ENCODE measurements at places on chromosomes 2 and 18.

- no peak overlapping the region for H3K27ac ChIP-seq
- no peak overlapping the region for H3K4me3 ChIP-seq
- no peaks in the 10 kb centered on the region for H3K27me3 ChIP-seq
Measured at GRCh38 chr18:13640266-13640860, 86.0 kb downstream of the FAM210A start.

DNA sequence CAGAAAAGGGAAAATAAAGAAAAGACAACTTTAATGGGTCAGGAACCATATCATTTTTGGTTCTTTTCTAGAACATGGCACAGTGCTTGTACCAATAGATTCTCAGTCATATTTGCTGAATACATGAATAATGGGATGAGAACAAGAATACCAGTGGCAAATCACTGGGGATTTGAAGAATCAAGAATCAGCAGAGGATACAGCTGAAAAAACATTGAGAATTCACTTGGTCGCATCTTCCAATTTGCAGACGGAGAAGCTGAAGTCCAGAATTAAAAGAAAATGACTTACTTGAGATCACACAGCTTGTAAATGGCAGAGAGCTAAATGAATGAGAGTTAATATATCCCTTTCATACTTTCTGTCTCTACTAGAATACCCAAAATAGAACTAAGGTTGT is 362.2 kb downstream of the RAD51AP2 start:
- no peaks in the 10 kb centered on the region for H3K27me3 ChIP-seq
- H3K36me3 ChIP-seq = no peaks in the 10 kb centered on the region
- DNase-seq = no peak
- H3K4me3 ChIP-seq = no peak overlapping the region

- H3K4me3 ChIP-seq = no peak overlapping the region
- no peaks in the 10 kb centered on the region for H3K27me3 ChIP-seq
Measured at GRCh38 chr2:164054651-164055050, 318.8 kb upstream of the FIGN start.

DNA sequence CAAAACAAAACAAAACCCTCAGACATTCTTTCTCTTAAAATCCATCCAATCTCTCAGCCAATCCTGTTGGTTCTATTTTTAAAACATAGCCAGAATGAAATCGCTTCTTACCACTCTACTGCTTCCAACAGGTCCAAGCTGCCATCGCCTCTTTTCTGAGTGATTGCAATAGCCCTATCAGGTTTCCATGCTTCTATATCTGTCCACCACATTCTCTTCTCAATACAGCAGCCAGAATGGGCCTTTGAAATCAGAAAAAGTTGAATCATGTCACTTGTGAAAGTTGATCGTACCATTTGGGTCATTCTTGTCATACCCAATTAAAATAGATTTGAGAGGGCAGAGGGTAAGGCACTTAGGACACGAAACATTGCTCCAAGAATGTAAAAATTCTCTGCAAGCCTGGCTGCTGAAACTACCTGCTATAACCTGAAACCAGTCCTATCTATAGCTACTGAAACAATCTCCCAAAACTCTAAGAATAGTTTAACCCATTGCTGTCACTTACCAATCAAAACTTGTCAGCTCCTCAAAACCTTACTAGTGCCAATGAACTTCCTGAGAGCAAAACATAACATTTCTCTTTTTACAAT is 3.3 kb upstream of the MTLN start:
- H3K36me3 ChIP-seq = no peaks in the 10 kb centered on the region
- H3K4me1 ChIP-seq = peaks cover 13% of the 10 kb centered on the region
- peaks cover 9% of the 10 kb centered on the region for H3K27me3 ChIP-seq

DNA sequence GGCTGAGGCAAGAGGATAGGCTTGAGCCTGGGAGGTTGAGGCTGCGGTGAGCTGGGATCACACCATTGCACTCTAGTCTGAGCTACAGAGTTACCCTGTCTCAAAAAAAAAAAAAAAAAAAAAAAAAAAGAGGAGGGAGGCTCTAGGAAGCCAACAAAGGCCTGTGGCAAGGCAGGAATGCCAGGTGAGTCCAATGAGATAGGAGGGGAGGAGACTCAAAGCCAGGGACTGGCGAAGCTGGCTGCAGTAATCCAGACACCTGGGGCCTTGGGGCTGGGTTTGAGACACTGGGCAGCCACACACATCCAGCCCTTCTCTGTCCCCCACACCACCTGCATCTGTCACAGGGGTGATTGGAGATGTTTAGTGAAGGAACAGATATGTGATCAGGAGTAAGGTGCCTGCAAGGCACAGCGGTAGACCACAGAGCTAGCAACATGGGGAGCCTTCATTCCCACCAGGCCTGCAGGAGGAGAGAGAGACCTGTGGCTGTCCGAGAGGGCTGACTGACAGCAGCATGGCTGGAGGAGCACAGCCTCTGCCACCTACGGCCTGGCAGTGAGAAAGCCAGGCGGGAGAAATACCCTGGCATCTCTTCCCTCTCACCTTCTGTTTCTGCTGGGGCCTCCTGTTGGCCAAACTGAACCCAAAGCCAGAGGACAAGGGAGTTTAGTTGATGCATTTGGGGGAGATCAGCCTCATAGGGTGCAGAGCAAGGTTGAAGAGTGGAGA is 9.5 kb downstream of the CHPF start:
- H3K4me3 ChIP-seq = no peak overlapping the region
- no peaks in the 10 kb centered on the region for H3K36me3 ChIP-seq
- no peaks in the 10 kb centered on the region for H3K4me1 ChIP-seq
- H3K27ac ChIP-seq = no peak overlapping the region

- H3K4me3 ChIP-seq = no peak overlapping the region
- peak; percentile 69 for DNase-seq
- peaks cover 3% of the 10 kb centered on the region for H3K27me3 ChIP-seq
- no peaks in the 10 kb centered on the region for H3K36me3 ChIP-seq
Measured at GRCh38 chr2:1222056-1222455, 191.2 kb upstream of the TPO start.

- DNase-seq = no peak
- no peaks in the 10 kb centered on the region for H3K4me1 ChIP-seq
- no peaks in the 10 kb centered on the region for H3K27me3 ChIP-seq
- no peak overlapping the region for H3K4me3 ChIP-seq
- H3K27ac ChIP-seq = no peak overlapping the region
- H3K36me3 ChIP-seq = no peaks in the 10 kb centered on the region
Measured at GRCh38 chr2:189951791-189952535, 110.6 kb downstream of the MSTN start.

GRCh38 chr2:223026357-223027110 is 25.5 kb upstream of the KCNE4 start:
- no peaks in the 10 kb centered on the region for H3K36me3 ChIP-seq
- no peak for DNase-seq
- H3K4me1 ChIP-seq = no peaks in the 10 kb centered on the region

DNA sequence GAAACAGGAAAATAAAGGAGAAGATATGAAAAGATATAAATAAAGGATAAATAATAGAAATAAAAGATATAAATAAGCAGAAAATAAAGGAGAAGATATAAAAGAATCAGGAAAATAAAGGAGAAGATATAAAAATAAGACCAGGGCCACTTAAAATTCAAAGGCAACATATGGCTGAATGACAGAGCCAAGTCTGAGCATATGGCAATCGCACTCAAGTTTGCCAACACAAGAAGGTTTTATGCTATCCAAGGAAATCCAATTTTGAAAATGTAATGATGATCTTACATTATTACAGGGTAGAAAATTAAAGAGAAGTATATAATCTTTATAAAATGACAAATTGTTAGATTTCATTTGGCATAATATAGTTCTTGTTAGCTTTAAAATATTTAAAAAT is 33.6 kb downstream of the USP40 start:
- H3K27ac ChIP-seq = no peak overlapping the region
- H3K4me1 ChIP-seq = no peaks in the 10 kb centered on the region
- DNase-seq = no peak
- no peaks in the 10 kb centered on the region for H3K27me3 ChIP-seq
- no peak overlapping the region for H3K4me3 ChIP-seq

- no peaks in the 10 kb centered on the region for H3K4me1 ChIP-seq
- H3K27ac ChIP-seq = no peak overlapping the region
- H3K4me3 ChIP-seq = no peak overlapping the region
- no peak for DNase-seq
- no peaks in the 10 kb centered on the region for H3K27me3 ChIP-seq
- no peaks in the 10 kb centered on the region for H3K36me3 ChIP-seq
Measured at GRCh38 chr2:47655563-47655880, 127.4 kb upstream of the MSH6 start.

GRCh38 chr2:211380041-211380440 is 823.6 kb downstream of the CPS1 start:
- H3K4me3 ChIP-seq = no peak overlapping the region
- no peaks in the 10 kb centered on the region for H3K27me3 ChIP-seq
- no peak overlapping the region for H3K27ac ChIP-seq
- no peaks in the 10 kb centered on the region for H3K36me3 ChIP-seq

DNA sequence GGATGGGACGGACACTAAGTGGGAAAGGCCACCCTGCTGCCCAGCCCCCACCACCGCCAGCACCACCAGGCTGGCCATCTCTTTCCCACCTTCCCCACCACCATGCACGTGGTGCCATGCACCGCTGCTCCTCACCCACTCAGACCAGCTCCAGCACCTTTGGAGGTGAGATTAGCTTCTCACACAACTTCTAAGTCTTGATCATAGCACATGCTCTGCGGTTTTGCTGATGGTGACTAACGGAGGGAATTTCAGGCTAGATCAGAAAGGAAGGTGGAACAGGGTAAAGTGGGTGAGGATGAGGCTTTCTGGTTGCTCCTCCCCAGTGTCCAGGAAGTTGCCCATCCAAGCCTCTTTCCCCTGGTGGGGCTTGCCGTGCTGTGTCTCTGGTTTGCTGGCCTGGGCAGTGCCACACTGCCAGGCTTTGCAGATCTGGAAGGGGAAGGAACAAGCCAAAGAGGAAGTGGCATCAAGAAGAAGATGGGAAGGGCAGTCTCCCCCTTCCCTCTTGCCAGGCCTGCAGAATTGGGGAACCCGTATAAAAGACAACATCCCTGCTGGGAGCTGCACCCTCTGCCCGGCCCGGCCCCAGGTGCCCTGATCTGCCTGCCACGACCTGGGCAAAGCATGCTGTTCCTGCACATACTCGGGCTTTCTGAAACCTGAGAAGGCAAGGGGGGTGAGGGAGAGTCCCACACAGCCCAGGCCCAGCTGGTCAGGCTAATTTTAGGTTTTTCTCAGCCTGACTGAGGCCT is 44.3 kb upstream of the CAB39 start:
- DNase-seq = peak; percentile 58
- H3K27ac ChIP-seq = no peak overlapping the region
- peaks cover 65% of the 10 kb centered on the region for H3K4me1 ChIP-seq
- no peak overlapping the region for H3K4me3 ChIP-seq
- H3K27me3 ChIP-seq = no peaks in the 10 kb centered on the region

- H3K4me1 ChIP-seq = no peaks in the 10 kb centered on the region
- H3K4me3 ChIP-seq = no peak overlapping the region
- H3K27ac ChIP-seq = no peak overlapping the region
- peaks cover 6% of the 10 kb centered on the region for H3K27me3 ChIP-seq
- H3K36me3 ChIP-seq = no peaks in the 10 kb centered on the region
Measured at GRCh38 chr2:236768393-236769140, 198.9 kb downstream of the ACKR3 start.

DNA sequence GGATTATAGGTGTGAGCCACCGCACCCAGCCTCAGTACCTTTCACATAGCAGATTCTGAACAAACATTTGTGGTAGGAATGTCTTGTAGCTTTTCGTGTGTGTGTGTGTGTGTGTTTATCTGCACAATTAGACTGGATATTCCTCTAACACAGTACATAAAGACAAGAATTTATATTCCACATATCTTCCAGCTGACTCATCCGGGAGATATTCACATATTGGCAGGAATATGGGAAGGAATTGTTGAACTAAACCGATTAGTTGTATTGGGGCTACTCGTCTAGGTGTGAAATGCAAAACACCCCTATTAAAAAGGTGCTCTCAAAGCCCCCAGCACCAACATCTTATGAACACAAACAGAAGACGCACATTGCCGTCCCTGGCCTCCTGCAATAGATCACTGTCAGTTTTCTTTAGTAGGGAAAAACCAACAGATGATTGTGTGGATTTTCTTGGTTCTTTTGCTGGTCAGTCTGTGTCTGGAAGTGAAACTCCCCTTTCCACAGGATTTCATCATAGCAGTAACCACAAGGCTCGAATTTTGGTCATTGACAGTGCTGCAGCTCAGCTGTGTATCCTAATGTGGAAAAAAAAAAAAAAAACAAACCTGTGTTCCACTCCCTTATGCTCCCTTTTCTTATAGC is 208.5 kb upstream of the ACVR2A start:
- no peaks in the 10 kb centered on the region for H3K27me3 ChIP-seq
- no peak overlapping the region for H3K27ac ChIP-seq
- H3K4me3 ChIP-seq = no peak overlapping the region
- no peaks in the 10 kb centered on the region for H3K36me3 ChIP-seq
- no peak for DNase-seq
- H3K4me1 ChIP-seq = peaks cover 21% of the 10 kb centered on the region

- DNase-seq = no peak
- no peak overlapping the region for H3K27ac ChIP-seq
- H3K36me3 ChIP-seq = no peaks in the 10 kb centered on the region
- peaks cover 2% of the 10 kb centered on the region for H3K27me3 ChIP-seq
- peaks cover 2% of the 10 kb centered on the region for H3K4me1 ChIP-seq
Measured at GRCh38 chr2:120496235-120496634, 150.3 kb downstream of the INHBB start.

- H3K4me1 ChIP-seq = no peaks in the 10 kb centered on the region
- H3K36me3 ChIP-seq = no peaks in the 10 kb centered on the region
- no peak for DNase-seq
- H3K4me3 ChIP-seq = no peak overlapping the region
- no peaks in the 10 kb centered on the region for H3K27me3 ChIP-seq
- no peak overlapping the region for H3K27ac ChIP-seq
Measured at GRCh38 chr18:78085241-78086185, 835.9 kb downstream of the GALR1 start.

- H3K4me1 ChIP-seq = no peaks in the 10 kb centered on the region
- H3K4me3 ChIP-seq = no peak overlapping the region
- H3K36me3 ChIP-seq = peaks cover 44% of the 10 kb centered on the region
- DNase-seq = no peak
- H3K27ac ChIP-seq = no peak overlapping the region
- no peaks in the 10 kb centered on the region for H3K27me3 ChIP-seq
Measured at GRCh38 chr2:135657806-135658582, 83.7 kb upstream of the UBXN4 start.

DNA sequence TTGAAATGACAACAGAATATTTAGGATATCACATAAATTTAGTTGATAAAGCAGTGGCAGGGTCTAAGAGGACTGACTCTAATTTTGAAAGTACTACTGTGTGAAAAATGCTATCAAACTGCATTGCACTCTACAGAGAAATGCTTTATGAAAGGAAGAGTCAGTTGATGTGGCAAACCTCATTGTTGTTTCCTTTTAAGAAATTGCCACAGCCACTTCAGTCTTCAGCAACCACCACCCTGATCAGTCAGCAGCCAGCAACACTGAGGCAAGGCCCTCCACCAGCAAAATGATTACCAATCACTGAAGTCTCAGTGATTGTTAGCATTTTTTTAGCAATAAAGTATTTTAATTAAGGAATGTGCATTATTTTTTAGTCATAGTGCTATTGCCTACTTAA is 488.7 kb upstream of the SLC39A10 start:
- no peaks in the 10 kb centered on the region for H3K36me3 ChIP-seq
- H3K4me3 ChIP-seq = no peak overlapping the region
- H3K27me3 ChIP-seq = no peaks in the 10 kb centered on the region
- H3K4me1 ChIP-seq = no peaks in the 10 kb centered on the region

Measured in common myeloid progenitor, CD34-positive (primary cell).